Activated CD4-positive, alpha-beta T cell treated with anti-CD3 and anti-CD28 coated beads for 36 hours (primary cell): ENCODE measurements at places on chromosomes 4 and X.

DNA sequence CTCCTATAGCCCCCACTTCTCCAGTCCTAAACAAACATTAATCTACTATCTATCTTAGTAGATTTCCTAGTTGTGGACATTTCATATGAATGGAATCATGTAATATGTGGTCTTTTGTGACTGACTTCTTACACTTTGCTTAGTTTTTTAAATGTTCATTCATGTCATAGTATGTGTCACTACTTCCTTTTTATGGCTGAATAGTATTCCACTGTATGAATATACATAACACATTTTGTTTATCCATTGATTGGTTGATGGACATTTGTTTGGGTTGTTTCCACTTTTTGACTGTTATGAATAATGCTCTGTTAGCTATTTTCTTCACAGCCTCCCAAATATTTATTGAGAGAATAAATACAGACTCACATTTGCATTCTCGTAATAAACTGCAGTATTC lies 19.8 kb downstream of the USP53 start:
- no peak overlapping the region for H3K27ac ChIP-seq
- H3K27me3 ChIP-seq = no peaks in the 10 kb centered on the region
- peaks cover 35% of the 10 kb centered on the region for H3K36me3 ChIP-seq
- H3K4me3 ChIP-seq = no peak overlapping the region
- DNase-seq = no peak
- H3K4me1 ChIP-seq = peaks cover 60% of the 10 kb centered on the region

GRCh38 chr4:52105276-52105675 lies 54.2 kb downstream of the SPATA18 start:
- H3K36me3 ChIP-seq = no peaks in the 10 kb centered on the region
- no peak for DNase-seq
- H3K4me3 ChIP-seq = no peak overlapping the region
- H3K4me1 ChIP-seq = no peaks in the 10 kb centered on the region

DNA sequence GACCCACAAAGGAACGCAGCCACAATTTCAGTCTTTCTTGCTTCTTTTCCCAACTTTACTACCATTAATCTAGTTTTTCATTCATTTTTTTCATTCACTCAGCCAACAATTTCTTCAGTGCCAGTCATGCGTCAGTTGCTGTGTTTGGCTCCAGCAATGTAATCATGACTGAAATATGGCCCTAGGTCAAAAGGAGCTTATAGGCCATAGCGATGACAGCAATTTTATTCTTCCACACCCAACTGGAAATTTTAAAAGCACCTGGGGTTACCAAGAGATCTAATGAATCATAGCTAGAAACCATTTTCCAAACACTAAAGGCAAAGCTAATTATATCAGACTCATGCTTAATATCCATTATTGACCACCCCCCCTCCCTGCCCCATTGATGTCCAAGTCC lies 29.8 kb upstream of the C1QTNF7 start:
- no peak overlapping the region for H3K27ac ChIP-seq
- DNase-seq = no peak
- no peak overlapping the region for H3K4me3 ChIP-seq
- H3K27me3 ChIP-seq = no peaks in the 10 kb centered on the region
- H3K4me1 ChIP-seq = peaks cover 39% of the 10 kb centered on the region
- no peaks in the 10 kb centered on the region for H3K36me3 ChIP-seq

DNA sequence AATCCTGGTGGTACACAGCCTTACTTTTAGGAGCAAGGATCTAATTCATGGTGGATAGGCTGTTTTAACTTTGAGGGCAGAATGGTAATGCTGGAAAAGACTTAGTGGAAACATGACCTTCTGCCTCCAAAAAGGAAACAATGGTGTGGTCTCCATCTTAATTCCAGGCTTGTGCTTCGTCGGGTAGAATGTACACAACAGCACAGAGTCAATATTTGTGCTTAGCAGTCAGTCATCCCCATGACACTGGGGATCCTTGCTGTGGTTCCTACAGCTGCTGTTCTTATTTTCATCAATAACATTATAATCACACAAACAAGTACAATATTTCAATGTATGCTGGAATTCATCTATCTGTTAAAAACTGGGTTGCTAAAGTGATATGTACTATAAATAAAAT lies 104.4 kb downstream of the HHIP start:
- no peaks in the 10 kb centered on the region for H3K27me3 ChIP-seq
- H3K27ac ChIP-seq = no peak overlapping the region
- no peaks in the 10 kb centered on the region for H3K36me3 ChIP-seq
- no peaks in the 10 kb centered on the region for H3K4me1 ChIP-seq
- DNase-seq = no peak
- H3K4me3 ChIP-seq = no peak overlapping the region

DNA sequence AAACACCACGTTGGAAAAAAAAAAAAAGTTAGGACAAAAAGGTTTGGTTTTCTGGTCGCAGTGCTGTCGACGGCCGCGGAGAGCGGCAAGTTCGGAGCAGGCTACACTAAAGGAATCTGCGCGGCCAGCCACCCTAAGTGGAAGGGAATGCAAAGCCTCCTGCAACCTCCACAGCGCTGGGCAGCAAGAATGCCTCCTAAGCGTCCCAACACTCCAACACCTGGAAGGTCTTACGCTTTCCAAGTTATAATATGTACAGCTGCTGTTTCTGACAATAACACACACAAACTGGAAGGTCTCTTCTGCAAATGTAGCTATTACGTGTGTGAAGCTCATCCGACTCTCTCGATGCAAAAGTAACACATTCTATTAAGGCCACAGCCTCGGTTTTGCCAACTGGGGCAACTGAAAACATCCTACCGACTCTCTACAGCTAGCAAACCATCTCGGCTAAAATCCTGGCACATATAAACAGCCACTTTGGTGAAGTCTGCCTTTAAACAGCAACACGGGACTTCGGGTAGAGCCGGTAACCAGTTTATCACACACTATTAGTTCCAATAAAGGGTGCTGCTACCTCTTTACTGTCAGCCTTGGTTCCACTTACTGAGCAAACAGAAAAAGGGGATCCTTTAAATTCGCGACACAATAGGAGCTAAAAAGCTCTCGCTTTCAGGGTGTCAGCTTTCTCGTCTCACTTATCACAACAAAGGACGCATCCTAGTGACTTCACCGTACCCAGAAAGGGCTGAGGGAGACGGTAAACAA lies 895 bp downstream of the SMIM14 start:
- peak overlapping the region; percentile 76 for H3K27ac ChIP-seq
- DNase-seq = peak; percentile 41
- H3K36me3 ChIP-seq = no peaks in the 10 kb centered on the region
- peak overlapping the region; percentile 83 for H3K4me3 ChIP-seq
- H3K27me3 ChIP-seq = no peaks in the 10 kb centered on the region

DNA sequence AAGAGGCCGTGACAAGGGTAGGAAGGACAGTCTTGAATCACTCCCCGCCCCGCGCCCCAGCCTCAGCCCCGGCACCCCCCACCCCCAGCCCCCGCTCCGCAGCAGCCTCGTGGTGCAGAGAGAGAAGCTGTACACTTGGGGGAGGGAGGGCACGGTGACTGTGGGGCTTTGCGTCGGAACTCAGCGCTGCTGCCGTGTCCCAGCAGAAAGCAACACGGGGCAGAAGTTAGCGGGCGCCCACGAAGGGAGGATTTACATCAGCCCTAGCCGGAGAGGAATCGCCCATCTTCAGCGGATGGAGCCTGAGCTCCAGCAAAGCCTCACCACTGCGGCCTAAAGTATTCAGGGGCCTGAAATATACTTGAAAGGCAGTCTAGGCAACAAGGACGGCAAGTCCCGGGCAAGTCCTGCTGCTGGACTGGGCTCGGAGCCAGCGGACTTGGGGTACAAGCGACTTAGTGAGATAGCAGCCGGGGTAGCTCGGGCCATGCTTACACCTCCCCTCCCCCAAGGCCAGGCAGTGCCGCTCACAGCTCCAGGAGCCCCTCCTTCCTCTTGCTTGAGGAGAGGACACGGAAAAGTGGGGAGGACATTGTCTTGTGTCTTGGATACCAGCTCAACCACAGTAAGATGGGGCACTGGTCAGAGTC lies 18.5 kb upstream of the OPN1LW start:
- peaks cover 21% of the 10 kb centered on the region for H3K4me1 ChIP-seq
- peak; percentile 19 for DNase-seq
- no peaks in the 10 kb centered on the region for H3K27me3 ChIP-seq
- H3K4me3 ChIP-seq = no peak overlapping the region
- H3K27ac ChIP-seq = no peak overlapping the region

GRCh38 chr4:151166636-151167035 lies 67.2 kb downstream of the RPS3A start:
- H3K27ac ChIP-seq = no peak overlapping the region
- H3K36me3 ChIP-seq = no peaks in the 10 kb centered on the region
- peaks cover 9% of the 10 kb centered on the region for H3K27me3 ChIP-seq
- no peak for DNase-seq

DNA sequence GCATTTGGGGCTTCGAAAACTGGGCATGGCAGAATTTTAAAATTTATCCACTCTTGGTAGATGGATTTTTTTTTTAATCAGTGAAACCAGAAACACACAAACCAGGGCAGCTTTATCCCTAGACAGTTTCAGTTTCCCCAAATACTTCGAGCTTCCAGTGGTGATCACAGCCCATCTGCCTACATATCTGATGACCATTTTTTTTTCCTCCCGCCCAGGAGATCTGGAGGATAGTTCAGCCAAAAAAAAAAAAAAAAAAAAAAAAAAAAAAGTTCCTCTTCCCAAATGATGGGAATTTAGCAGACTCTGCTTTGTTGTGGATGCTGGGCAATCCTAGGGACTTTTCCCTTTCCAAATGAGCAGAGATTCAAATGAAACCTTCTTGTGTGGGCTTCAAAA lies 1.0 kb upstream of the TBC1D9 start:
- peaks cover 4% of the 10 kb centered on the region for H3K4me1 ChIP-seq
- no peak overlapping the region for H3K4me3 ChIP-seq
- DNase-seq = no peak
- peaks cover 54% of the 10 kb centered on the region for H3K27me3 ChIP-seq
- H3K27ac ChIP-seq = no peak overlapping the region

GRCh38 chrX:74924449-74925224 lies 615 bp downstream of the NEXMIF start:
- H3K27me3 ChIP-seq = peaks cover 15% of the 10 kb centered on the region
- peak overlapping the region; percentile 70 for H3K4me3 ChIP-seq
- H3K4me1 ChIP-seq = peaks cover 6% of the 10 kb centered on the region

DNA sequence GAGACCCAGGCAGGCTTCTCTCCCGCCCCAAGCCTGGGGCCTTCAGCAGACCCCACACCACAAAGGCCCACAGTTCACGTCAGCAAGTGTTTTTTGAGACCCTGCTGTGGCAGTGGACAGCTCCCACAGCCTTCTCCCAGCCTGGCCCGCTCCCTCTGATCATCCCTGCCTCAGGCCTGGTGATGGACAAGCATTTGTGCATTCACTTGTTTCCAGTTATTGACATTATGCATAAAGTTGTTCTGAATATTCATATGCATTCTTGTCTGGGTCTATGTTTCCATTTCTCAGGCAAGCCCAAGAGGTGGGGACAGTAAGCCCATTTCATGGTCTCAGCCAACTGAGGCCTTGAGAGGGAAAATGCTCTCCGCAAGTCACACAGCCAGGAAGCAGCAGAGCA lies 14.7 kb downstream of the TRO start:
- H3K36me3 ChIP-seq = no peaks in the 10 kb centered on the region
- no peak overlapping the region for H3K27ac ChIP-seq
- no peaks in the 10 kb centered on the region for H3K4me1 ChIP-seq
- no peaks in the 10 kb centered on the region for H3K27me3 ChIP-seq
- H3K4me3 ChIP-seq = no peak overlapping the region

DNA sequence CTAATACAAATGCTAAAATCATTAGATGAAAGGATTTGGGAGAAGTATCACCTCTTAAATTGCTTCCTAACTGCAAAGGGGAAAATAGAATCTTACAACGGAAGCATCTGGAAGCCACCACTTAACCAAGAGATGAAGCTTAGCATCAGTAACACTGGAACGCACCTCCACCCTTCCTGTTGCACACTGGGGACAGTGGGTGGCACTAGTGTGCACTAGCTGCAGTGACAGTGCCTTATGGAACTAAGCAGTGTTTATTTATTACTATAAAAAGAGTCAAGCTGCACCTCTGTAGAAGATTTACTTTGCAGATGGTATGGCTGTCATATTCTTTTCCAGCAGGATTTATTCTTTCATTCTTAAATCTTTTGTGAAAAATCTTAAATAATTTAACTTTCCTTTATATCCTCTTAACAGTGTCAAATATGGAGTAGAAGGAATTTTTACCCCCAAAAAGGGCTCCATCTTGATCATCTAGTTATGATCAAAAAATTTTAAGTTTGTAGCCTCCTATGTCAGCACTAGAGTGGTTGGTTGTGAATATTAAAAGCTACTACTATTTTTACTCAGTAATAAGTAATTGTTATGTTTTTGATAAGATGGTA lies 76.7 kb downstream of the SCD5 start:
- DNase-seq = peak; percentile 51
- no peaks in the 10 kb centered on the region for H3K27me3 ChIP-seq
- H3K4me3 ChIP-seq = no peak overlapping the region
- H3K4me1 ChIP-seq = no peaks in the 10 kb centered on the region

- H3K36me3 ChIP-seq = no peaks in the 10 kb centered on the region
- H3K4me1 ChIP-seq = no peaks in the 10 kb centered on the region
- H3K4me3 ChIP-seq = no peak overlapping the region
- H3K27me3 ChIP-seq = no peaks in the 10 kb centered on the region
- DNase-seq = no peak
These were observed 680.9 kb upstream of the ATOH1 start for GRCh38 chr4:93147524-93148212.

- no peaks in the 10 kb centered on the region for H3K27me3 ChIP-seq
- H3K4me3 ChIP-seq = no peak overlapping the region
- H3K27ac ChIP-seq = no peak overlapping the region
- peaks cover 4% of the 10 kb centered on the region for H3K4me1 ChIP-seq
- peaks cover 2% of the 10 kb centered on the region for H3K36me3 ChIP-seq
These were observed 54.4 kb downstream of the SMAD1 start for GRCh38 chr4:145536044-145536443.

DNA sequence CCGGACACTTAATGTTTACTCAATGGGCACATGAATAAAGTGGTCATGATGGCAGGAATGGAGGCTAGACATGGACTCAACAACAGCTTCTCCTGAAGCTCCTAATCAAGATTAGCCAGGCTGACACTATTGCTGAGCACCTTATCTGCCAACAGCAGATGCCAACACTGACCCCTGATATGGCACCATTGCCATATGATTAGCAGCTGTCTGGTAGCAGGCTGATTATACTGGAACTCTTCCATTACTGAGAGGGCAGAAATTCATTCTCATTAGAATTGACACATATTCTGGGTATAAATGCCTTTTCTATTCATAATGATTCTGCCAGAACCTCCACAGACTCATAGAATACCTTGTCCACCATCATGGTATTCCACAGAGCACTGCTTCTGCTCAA lies 18.4 kb upstream of the AFF1 start:
- peaks cover 2% of the 10 kb centered on the region for H3K4me1 ChIP-seq
- no peak overlapping the region for H3K4me3 ChIP-seq
- H3K36me3 ChIP-seq = no peaks in the 10 kb centered on the region
- no peak for DNase-seq
- no peaks in the 10 kb centered on the region for H3K27me3 ChIP-seq
- no peak overlapping the region for H3K27ac ChIP-seq

DNA sequence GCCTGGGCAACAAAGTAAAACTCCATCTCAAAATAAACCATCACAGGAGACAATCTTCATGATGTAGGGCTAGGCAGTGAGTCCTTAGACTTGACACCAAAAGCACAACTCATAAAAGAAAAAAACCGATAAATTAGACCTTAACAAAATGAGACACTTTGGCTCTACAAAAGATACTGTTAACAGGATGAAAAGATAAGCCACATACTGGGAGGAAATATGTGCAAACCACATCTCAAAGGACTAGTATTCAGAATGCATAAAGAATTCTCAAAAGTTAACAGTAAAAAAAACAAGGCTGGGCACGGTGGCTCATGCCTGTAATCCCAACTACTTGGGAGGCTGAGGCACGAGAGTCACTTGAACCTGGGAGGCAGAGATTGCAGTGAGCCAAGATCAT lies 13.2 kb downstream of the EFHC2 start:
- no peak overlapping the region for H3K27ac ChIP-seq
- H3K27me3 ChIP-seq = no peaks in the 10 kb centered on the region
- no peak for DNase-seq
